ENCODE measurements at places on chromosomes 12 and 14.

DNA sequence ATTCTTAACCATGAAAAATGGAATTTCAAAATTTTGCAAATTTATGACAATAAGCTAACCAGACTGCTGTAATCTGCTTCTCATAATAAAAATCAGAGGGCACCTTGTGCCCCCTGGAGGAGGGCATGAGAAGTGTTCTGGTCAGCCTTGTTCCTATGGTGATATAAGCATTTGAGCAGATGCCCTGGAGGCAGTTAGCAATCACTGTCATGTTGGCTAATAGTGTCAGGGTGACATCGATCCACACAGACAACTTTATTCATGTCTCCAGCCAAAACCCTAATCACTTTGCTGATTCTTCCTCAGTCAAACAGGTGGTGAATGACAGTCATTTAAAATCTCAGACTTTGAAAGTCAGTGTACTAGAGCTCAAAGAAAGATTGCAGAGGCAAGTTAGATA lies 943.0 kb downstream of the GALC start:
- DNase-seq: no peak

DNA sequence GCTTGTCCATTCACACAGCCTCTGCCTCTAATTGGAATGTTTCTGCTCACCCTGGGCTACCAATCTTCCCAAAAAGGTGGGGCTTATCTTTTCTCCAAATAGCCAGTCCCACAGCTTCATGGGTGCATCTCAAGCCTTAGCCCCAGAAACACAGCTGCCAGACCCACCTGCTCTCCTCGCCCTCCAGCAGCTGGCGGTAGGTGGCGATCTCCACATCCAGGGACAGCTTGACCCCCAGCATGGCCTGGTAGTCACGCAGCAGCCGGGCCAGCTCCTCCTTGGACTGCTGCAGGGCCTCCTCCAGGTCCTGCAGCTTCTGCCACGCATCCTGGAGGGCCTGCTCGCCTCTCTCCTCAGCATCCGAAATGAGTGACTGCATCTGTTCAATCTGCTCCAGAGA lies 11.1 kb downstream of the KRT77 start:
- DNase-seq: no peak

- DNase-seq: no peak
These were observed 199.9 kb upstream of the FOXN3 start for GRCh38 chr14:89616852-89617341.

- DNase-seq: no peak
These were observed 3.0 kb upstream of the GARIN2 start for GRCh38 chr14:67186172-67186768.

DNA sequence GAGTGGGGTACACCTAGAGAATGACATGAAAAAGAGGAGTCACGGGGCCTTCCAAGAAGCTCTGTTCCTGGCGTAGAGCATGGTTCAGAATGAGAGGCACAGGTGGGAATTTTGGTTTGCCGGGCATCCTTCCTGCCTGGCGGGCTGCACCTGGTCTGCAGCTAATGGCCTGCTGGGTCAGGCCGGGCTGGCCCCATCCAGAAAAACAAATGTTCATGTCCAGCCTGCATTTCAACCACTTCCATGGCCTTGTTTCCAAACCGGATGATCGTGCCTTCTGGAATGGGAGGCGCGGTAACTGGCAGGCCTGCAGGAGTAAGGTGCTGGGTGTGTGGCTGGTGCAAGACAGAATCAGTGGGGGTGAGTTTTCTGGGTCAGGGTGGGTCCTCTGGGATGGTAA lies 14.4 kb downstream of the TEAD4 start:
- DNase-seq: no peak
